A549 treated with ZK216348 at 1 μM for 4 hours (cell line): ENCODE measurements at places on chromosomes 3 and 15. TPM values are rescaled to one million over a fixed set of nuclear protein-coding genes. Genes with fewer than 3 reads are reported as not detected.

The PPM1L gene
- 0.20 to 0.88 TPM (median 0.49 TPM) in 5 replicates for total RNA-seq

The RBM15B gene
- 16.3 to 22.6 TPM (median 20.8 TPM) in 5 replicates for total RNA-seq

The LSG1 gene
- 31.8 to 33.7 TPM (median 32.2 TPM) in 5 replicates for total RNA-seq

The GXYLT2 gene
- 1.1 to 3.5 TPM (median 1.4 TPM) in 5 replicates for total RNA-seq

The EPHB3 gene
- 0.23 to 0.70 TPM (median 0.27 TPM) in 5 replicates for total RNA-seq

The GHSR gene
- total RNA-seq: not detected in 5 replicates
